ENCODE measurements at places on chromosomes 4 and X. TPM values are rescaled to one million over a fixed set of nuclear protein-coding genes. Genes with fewer than 3 reads are reported as not detected.

DNA sequence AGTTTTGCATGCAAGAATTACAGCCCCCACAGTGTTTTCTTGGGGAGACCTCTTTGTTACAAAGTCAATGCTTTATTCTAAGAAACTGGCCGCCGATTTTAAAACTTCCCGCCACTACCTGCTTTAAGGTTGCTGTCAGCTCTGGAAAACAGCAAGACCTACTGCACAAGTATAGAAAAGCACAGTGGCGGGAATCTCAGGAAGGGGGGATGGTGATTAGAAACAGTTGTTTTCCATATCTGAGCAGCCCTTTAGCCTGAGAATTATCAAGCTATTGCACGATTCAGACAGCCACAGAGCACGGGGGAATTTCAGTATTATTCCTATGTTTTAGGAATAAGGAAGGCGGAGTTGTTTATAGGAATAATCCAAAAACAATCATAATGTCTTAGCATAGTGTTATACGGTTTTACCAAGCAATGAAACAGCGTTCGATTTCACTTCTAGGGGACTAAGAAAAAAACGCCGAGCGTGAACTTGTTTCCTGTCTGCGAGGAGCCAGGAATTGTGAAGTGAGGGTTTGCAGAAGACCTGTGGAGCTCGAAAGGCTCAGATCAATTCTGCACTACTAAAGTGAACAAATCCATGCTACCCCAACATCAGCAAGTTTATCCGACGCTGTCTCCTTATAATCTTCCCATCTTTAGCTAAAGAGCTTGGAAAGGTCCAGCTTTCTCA, 81.3 kb downstream of the HMGN5 start:
- no peak for DNase-seq

GRCh38 chrX:46649421-46650260, 76.1 kb downstream of the CHST7 start:
- DNase-seq: no peak

Gene DUSP21
- not detected for total RNA-seq

- no peak for DNase-seq
These were observed 224.6 kb downstream of the BCOR start for GRCh38 chrX:39873117-39873516.

GRCh38 chr4:62402088-62402806, 1202.1 kb downstream of the ADGRL3 start:
- DNase-seq: no peak
